ENCODE measurements at places on chromosomes 6 and 20. TPM values are rescaled to one million over a fixed set of nuclear protein-coding genes. Genes with fewer than 3 reads are reported as not detected.

- H3K36me3 ChIP-seq: no peaks in the 10 kb centered on the region
- no peak overlapping the region for H3K27ac ChIP-seq
- no peak for DNase-seq
These were observed 465.3 kb downstream of the CBLN4 start for GRCh38 chr20:55540013-55540412.

Gene TREM2
- not detected for total RNA-seq

Gene KIAA1755
- total RNA-seq: 0.30 TPM

Gene FGD2
- total RNA-seq: 0.50 TPM

- H3K27ac ChIP-seq: no peak overlapping the region
- H3K4me3 ChIP-seq: no peak overlapping the region
- DNase-seq: no peak
- H3K4me1 ChIP-seq: no peaks in the 10 kb centered on the region
- no peaks in the 10 kb centered on the region for H3K27me3 ChIP-seq
These were observed 128.7 kb upstream of the ECI2 start for GRCh38 chr6:4264081-4264480.

DNA sequence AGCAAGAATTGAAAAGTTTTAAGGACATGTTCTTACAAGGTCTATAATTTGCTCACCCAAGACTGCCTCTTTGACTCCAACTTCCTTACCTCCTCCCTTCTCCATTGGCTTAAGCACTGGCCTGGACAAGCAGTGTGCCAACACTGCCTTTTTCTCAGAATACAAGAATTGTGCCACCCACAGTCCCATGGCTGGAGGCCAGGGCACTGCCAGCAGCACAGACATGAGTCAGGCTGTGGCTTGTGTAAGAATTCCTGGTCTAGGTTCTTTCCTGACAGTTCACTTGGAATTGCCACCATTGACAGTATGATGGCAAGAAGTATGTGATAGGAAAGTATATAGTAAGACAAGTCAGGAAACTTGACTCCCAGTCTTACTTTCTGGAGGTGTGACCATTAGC is 202.7 kb upstream of the MARCKS start:
- no peaks in the 10 kb centered on the region for H3K27me3 ChIP-seq
- 0 out of 2 replicates have a peak, but pooled peaks cover 4% of the 10 kb centered on the region for H3K36me3 ChIP-seq
- peak; percentile 81 for DNase-seq
- peak overlapping the region; percentile 75 for H3K27ac ChIP-seq

Gene IL17F
- total RNA-seq: not detected

Gene CRISP3
- 0.48 TPM for total RNA-seq

DNA sequence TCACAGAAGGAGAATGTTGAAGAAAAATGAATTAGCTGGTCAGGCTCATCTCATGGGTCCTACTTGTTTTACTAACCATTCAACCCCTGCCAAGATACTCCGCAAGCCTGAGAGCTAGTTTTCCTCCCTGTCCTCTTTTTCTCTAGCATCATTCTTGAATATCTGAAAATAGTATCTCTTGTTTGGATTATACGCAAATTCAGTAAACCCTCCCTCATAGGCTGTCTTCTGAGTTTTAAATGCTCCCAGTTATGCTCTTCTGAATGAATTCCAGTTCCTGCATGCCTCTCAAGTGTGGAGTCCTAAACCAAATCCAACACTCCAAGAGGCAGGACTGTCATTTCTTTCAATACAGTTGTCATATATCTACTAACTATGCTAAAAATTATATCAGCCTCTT is 99.6 kb downstream of the COL21A1 start:
- H3K4me1 ChIP-seq: no peaks in the 10 kb centered on the region
- no peak for DNase-seq
- no peaks in the 10 kb centered on the region for H3K36me3 ChIP-seq
- H3K27ac ChIP-seq: no peak overlapping the region

Gene TTLL9
- total RNA-seq: 1.8 TPM

DNA sequence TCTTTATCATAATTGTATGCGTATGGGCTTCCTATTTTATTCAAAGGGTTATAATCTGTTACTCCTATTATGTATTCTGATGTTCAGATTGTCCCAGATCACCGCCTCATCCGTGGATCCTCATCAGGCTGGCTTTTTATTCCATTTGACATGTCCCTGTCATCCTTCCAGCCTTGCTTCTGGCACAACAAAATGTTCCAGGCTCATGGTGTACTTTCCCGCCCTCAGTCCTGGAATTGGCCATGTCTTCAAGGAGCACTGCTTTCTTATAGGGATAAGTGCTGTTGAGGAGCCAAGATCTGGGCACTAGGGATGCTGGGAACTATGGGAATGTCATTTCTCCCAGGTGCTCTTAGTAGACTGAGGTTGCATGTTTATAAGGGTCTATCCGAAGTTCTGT is 207.8 kb downstream of the JARID2 start:
- H3K4me3 ChIP-seq: no peak overlapping the region
- H3K27me3 ChIP-seq: no peaks in the 10 kb centered on the region

DNA sequence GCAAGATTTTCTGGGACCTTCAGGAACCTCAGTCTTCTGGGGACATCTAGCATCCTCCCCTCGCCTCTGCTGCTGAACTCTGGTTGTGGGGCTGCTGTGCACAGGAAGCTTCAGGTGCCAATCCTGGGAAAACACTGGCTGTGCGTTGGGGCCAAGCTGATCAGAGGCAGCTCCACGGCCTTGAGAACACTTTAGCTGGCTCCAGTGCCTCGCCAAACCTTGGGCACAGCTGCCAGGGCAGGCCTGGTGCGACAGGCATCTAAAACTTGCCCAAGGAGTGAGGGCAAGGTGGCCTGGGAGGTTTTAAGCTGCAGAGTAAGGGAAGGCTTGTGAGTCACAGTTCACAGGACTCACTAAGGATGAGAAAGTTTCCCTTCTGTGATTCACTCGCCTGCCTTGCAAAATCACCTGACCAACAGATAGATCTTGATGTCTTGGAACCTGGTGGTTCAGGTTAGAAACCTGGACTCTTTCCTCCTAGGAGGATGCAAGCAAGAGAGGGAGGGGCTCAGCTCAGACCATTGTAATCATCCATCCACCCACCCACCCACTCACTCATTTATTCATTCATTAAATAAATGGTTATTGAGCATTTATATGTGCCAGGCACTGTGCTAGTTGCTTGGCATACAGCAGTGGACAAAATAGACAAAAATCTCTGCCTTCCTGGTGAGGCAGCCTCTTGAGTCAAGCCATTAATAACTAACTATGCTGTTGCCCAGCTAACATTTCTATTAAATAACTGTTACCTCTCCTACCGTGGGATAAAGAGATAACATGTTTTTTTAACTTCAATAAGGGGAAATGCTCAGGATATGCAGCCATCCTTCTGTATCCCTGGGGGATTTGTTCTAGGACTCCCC is 2.5 kb upstream of the SPATS1 start:
- H3K27ac ChIP-seq: no peak overlapping the region
- H3K4me3 ChIP-seq: no peak overlapping the region
- peaks cover 7% of the 10 kb centered on the region for H3K4me1 ChIP-seq
- peak; percentile 79 for DNase-seq

Gene CCDC170
- 1.6 TPM for total RNA-seq

Measured in PC-9 (cell line).